Stimulated activated CD8-positive, alpha-beta memory T cell treated with anti-CD3 and anti-CD28 coated beads, Interleukin-15, amount 100 ng/mL, for 4 hours (primary cell): ENCODE measurements at places on chromosomes 4 and X.
A peak's percentile ranks its signal among the peaks of the same experiment; 100 is the strongest.

DNA sequence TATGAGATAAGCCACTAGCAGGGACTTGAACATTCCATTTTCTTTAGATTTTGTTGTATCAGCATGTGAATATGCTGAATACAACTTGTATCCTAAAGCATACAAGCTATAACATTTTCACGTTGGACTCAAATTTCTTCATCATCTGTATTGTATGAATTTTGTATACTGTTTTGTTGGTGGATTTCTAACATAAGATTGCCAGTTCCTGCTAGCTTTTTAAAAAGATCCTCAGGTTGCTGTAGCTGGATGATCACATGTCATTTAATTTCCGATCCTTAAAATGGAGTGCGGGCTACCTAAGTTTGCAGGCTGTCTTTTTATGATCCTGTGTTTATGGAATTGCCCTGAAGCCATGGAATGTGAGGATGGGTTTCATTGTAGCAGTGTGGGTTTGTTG, 6.9 kb downstream of the PDLIM5 start:
- no peak for DNase-seq

DNA sequence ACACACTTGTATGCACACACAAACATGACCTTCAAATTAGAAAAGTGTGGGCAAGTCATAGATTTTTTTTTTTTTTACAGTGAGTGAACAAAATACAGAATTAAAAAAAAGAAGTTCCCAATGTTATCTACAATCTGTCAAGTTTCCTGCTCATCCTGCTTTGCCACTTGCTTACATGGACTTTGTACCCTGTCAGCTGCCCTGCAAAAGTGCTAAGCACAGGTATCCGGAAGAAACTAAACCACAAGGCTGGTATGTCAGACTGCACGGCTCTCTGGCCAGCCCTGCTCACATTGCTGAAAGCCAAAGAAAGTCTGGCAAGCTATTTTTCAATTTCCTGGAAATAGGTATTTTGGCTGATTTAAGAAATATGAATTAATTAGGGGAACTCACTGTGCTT, 38.9 kb upstream of the BCLAF3 start:
- no peak for DNase-seq

DNA sequence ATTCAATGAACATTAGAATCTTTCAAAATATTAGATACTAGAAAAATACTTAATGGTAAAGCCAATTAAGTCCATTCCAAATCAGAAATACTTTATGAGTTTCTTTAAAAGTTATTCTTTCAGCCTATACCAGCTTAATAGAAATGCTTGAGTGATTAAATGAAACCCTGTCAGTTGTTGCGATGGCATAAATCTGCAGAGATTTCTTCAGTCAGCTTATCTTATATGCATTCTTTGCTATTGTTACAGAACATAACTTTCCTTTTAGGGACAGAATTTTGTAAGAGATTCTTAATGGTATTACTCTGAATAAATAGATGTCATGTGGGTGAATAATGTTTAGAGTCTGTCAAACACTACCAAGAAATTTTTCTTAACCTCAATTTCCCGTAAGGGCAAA, 325.0 kb upstream of the HAND2 start:
- no peak for DNase-seq

DNA sequence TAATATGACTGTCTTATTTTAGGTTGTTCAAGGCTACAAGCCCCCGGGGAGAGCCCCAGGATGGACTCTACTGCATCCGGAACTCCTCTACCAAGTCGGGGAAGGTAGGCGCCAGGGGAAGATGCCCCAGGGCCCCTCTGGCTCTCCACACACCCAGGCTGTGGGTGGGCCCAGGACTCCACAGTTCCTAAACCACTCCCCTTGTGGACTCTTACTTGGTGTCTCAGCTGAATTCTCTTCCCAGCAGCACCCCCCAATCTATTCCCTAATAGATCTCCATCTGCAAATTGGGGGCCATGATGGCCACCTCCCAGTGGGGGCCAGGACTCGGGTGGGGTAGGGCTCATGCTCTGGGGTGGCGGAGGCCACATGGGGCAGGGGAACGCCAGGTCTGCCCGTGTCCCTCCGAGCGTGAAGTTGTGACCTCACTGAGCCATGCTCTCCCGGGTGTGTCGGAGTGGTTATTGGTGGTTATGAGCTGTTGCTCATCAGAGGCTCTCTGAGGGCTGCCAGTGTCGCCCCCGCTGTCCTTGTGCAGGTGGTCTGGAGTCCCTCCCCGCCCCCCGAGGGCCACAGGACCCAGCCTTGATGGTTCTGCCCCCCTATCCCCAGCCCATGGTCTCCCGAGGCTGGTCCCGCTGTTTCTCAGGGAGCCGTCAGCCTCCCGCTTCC, 11.2 kb upstream of the ADD1 start:
- DNase-seq = no peak

GRCh38 chrX:69614886-69615285, 1.0 kb upstream of the EDA start:
- no peak for DNase-seq

GRCh38 chr4:99144070-99144469, at the start of gene ADH4:
Gene ADH4, minus strand, starts transcription at chr4:99144297. Its CDS starts 75 bp downstream, at chr4:99144222.
- DNase-seq = no peak

GRCh38 chr4:168098248-168098717, 5.9 kb downstream of the ANXA10 start:
- DNase-seq = no peak

DNA sequence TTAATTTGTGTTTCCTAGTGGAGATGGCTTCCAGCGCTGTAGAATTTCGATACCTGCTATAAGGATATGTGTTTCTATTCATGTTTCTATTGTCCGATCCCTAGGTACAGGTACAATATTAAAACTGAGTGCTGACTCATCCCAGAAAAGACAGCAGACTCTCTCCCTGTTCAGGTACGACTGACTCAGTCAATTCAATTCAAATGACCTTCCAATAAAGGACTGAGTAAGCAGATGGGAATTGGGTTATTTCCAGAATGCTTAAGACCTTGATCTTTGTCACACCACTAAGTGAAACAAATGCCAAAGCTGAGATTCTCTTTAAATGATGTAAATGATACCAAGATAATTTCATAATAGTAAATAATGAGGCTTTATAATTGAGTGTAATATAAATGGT, 1596.9 kb downstream of the RPA4 start:
- DNase-seq = no peak

GRCh38 chrX:79065696-79066095, 78.8 kb upstream of the GPR174 start:
- DNase-seq = no peak

DNA sequence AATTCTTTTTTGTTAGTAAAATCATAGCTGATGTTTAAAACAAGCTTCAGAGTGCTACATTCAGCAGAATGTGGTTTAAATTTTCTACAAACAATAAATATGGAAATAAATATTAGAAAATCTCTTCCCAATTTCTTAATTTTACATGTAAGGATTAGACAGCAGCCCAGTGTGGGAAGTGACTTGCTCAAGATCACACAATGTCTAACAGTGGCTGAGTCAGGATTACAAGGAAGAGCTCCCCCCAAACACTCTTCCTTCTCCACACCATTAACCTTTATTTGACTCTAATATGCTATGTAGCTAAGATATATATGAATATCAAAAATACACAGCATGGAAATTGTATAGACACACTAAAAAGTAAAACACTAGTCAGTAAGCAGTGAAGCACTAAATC, 59.5 kb downstream of the SLC10A7 start:
- no peak for DNase-seq

DNA sequence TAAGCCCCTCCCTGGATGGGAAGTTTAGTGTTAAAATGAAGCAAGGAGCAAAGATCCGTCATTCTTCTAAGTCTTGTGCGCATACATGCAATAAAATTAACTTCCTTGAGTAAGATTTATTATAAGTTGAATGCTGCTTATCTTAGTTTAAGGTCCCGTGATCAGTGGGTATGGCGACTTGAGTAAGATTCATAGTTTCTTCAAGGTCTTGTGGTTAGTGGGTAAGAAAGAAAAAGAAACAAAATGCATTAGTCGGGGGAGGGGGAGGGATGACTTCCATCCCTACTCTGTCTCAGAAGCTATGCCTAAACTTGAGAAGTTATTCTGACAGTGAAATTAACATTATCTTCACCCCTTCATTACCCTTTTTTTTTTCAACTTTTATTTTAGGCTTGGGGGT, 127.3 kb upstream of the MAGEB16 start:
- DNase-seq = no peak

DNA sequence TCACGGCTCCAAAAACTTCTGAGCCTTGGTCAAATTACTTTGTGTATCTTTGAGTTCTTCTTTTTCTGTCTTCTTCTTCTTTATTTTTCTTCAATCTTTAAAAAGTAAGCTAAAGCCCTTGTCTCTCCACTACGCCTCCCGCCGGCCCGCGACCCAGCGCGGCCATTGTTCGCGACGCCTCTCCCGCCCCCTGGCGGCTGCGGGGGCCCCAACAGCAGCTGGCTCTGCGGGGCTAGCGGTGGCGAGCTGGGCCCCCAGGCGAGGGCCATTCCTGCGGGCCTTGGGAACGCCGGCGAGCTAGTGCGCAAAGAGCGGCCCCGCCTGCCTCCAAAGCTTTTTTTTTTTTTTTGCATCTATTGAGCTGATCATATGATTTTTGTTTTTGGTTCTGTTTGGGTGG, 119.1 kb downstream of the TGIF2LX start:
- DNase-seq = no peak

GRCh38 chr4:675036-675882, 917 bp downstream of the MYL5 start:
- no peak for DNase-seq

GRCh38 chr4:167779864-167780263, 312.5 kb upstream of the ANXA10 start:
- no peak for DNase-seq

DNA sequence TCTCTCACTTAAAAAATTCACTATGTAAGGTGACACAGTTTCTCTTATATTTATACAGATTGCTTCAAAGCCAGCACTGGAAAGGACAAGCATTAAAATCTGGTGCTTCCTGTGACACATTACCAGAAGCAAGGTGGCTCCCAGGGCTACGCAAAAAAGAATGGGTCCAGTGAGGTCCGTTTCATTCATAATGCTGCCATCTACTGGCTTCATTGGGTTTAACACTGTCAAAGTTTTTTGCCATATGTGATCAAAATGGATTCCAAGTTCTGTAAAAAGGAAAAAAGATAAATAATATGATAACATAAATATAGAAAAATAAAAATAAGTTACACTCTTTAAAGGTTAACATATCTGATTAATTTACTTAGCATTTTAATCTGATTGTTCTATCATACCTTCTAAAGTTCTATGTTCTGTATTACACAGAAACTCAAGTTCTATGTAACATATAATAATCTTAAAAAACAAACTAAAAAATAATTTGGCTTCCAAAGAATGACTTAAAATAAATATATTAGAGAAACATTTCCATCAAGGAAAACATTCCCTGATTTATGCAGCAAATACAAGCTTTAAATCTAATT, 22.1 kb downstream of the YIPF7 start:
- DNase-seq = peak; percentile 4

DNA sequence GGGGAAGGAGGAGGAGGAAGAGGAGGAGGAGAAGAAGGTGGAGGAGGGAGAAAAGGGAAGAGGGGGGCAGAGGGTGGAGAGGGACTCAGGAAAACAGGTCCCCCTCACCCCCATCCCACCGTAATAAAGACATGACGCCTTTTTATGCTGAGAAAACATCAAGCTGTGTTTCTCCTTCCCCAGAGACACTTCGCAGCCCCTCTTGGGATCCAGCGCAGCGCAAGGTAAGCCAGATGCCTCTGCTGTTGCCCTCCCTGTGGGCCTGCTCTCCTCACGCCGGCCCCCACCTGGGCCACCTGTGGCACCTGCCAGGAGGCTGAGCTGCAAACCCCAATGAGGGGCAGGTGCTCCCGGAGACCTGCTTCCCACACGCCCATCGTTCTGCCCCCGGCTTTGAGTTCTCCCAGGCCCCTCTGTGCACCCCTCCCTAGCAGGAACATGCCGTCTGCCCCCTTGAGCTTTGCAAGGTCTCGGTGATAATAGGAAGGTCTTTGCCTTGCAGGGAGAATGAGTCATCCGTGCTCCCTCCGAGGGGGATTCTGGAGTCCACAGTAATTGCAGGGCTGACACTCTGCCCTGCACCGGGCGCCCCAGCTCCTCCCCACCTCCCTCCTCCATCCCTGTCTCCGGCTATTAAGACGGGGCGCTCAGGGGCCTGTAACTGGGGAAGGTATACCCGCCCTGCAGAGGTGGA, 45.3 kb upstream of the SHOX start:
- DNase-seq = no peak
